ENCODE measurements at places on chromosomes 2 and 18. TPM values are rescaled to one million over a fixed set of nuclear protein-coding genes. Genes with fewer than 3 reads are reported as not detected.

Gene ALPG
- polyA plus RNA-seq, result not detected

GRCh38 chr18:22547807-22548561 lies 130.3 kb upstream of the CTAGE1 start:
- no peak for DNase-seq

- DNase-seq, result no peak
Observed at GRCh38 chr2:7523481-7524120, 606.4 kb downstream of the RNF144A start.

Gene IL37
- not detected for polyA plus RNA-seq

DNA sequence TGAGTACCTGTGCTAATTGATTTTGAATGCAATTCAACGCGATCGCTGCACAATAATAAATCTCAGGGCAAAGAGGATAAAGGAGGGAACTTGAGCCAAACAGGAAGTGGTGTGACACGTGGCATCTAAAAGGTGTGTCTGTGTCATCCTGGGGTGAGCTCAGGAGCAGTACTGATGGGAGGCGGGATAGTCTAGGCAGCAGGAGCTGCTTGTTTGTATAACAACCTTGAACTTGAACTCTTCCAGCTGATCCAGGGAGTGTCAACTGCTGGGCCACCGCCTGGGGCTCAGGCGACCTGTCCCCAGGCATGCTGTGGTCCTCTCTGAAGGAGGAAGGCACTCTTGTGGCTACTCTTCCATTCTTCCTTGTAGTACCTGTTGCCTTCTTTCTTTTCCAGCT lies 61.2 kb downstream of the BOD1L2 start:
- no peak for DNase-seq

- no peak for DNase-seq
Observed at GRCh38 chr2:10059552-10060335, 16.4 kb downstream of the KLF11 start.

Gene XPO1
- 42.3 TPM for polyA plus RNA-seq

Gene DPP4
- 71.7 TPM for polyA plus RNA-seq

DNA sequence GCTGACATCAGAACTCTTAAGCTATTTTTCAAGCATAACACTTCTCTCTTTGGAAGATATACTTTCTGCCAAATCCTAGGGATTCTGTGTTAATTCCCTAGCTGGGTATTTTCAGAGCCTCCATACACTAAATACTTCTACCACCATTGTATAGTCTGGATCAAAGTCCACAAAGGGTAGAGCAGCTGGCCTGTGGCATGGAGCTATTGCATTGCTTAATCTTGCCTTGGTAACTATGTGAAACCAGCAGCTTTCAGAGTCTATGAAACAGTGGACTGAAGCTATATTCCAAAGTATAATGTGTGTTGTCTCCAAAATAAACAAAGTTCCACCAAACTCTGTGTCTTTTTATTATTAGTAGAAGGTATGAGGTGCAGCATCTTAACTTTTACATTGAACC lies 296.9 kb upstream of the CDH19 start:
- no peak for DNase-seq

Gene CYP27A1
- polyA plus RNA-seq, result not detected

DNA sequence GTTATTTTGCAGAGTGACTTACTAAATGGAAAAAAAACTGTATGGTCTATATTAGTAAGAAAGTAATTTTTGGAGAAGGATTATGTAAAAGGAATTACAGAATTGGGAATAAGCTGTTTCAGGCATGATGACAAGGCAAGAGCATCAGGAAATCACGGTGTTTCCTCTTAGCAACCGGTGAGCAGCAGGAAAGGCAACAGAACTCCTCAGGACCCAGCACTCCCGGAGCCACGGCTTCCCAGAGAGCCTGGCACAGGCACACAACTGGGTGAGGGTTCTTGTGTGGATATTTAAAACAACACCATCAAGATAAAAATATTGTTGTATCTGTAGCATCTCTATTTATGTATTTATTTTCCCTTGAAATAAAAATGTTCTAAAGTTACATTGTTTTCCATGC lies 34.4 kb downstream of the CYP27C1 start:
- no peak for DNase-seq

Gene RAB3GAP1
- 12.8 TPM for polyA plus RNA-seq

- no peak for DNase-seq
Observed at GRCh38 chr2:47688561-47688960, 94.4 kb upstream of the MSH6 start.

Gene BOK
- not detected for polyA plus RNA-seq

DNA sequence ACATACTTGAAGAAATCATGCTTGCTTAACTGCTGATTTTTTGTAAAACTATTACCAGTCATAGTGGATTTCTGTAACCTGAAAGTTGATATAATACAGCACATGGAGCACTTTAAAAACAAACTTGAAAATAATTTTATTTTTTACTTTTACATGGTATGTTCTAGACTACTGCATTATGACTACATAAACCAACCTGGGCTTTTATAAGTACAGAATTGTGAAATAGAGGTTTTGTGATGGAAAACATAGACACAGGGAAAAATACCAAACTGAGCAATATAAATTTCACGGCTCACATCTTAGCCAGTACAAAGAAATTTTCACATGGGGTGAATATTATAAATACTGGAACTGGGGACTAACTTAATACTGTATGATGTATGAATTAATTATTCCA lies 59.3 kb upstream of the CTIF start:
- no peak for DNase-seq

DNA sequence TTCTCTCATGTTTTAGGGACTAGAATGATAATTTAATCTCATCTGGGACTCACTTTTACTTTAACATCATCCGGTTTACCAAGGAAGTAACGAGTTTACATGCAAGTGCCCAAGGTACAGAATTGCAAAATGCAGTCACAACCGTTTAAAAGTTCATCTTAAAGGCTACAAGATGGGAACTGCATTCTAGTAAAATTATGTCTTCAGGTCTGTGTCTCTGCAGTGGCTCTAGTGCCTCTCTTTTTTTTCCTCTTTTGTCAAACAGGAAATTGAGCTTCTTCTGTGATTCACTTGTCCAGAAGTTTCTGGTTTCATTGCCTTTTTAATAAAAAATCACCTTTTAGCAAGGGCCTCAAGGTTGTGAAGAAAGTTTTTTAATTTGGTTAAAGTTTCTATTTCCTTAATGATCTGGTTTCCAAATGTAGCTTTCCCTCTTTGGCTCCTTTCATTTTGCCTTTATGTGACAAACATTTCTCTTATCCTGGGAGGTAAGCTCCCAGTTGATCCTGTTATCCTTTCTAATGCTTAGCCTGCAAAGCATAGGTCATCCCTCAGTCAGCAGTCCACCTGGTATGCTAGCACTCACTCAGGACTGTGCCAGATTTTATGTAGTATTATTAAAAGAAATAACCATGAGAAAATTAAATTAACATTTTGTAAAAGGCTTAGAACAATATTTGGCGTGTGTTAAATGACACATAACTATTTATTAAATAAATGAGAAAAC lies 2.4 kb downstream of the GLS start:
- no peak for DNase-seq

DNA sequence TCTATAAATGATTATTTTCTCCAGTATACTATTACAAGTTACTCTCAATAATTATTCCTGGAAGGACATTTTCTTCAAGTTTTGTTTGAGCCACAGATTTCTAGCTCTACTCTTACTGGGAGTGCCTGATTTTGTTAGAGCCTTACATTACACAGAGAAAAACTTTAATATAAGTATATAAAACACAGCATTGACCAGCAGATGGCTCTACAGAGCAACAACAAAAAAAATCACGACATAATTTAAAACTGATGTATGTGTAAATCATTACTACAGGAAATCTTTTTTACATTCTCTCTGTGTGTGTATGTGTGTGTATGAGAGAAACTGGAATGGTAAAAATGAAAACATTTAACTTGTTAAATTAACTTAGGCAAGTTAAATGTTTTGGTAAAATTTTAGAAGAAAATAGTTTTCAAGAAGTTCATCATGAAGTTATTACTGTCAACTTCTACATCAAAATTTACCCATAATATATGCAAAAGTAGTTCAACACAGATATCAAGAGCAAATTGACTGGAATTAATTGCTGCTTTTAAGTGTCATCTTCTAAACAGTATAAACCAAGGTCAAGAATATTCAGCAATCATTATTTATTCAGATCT lies 103.3 kb downstream of the MDH1 start:
- DNase-seq, result no peak
